ENCODE measurements at places on chromosomes 7 and 10.
A peak's percentile ranks its signal among the peaks of the same experiment; 100 is the strongest.

DNA sequence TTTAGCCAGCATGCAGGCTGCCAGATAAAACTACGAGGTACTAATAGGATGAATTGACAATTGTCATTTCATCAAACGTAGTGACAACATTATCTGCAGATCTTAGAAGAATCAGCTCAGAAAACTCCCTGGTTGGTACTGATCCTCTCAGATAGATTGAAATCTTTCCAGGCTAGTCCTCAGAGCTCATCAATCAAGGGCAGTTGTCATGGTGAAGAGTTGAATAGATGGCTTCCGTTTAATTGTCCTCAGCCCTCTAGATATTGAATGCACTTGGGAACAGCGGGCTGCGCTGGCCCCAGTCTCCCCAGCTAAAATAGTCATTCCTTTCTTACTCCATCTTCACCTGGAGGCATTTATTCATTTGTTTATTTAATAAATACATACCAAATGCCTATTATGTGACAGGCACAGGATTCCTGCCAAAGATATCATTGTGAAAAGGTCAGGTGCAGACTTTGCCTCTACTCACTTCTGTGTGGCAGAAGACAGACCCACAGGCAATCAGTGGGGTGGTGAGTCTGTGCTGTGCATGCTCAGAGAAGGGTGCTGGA is 1081.6 kb downstream of the TYW1 start:
- H3K4me1 ChIP-seq, result no peaks in the 10 kb centered on the region
- peaks cover 2% of the 10 kb centered on the region for H3K36me3 ChIP-seq
- H3K4me3 ChIP-seq, result no peak overlapping the region
- no peak for DNase-seq
- no peaks in the 10 kb centered on the region for H3K27me3 ChIP-seq

- peaks cover 9% of the 10 kb centered on the region for H3K4me1 ChIP-seq
- peak; percentile 15 for DNase-seq
- no peaks in the 10 kb centered on the region for H3K36me3 ChIP-seq
- H3K27ac ChIP-seq, result no peak overlapping the region
- H3K4me3 ChIP-seq, result peak overlapping the region; percentile 73
- H3K27me3 ChIP-seq, result peaks cover 5% of the 10 kb centered on the region
Measured at GRCh38 chr7:143003393-143004051, 23.4 kb downstream of the OR9A2 start.

GRCh38 chr10:74855027-74855426 is 28.6 kb downstream of the KAT6B start:
- peaks cover 28% of the 10 kb centered on the region for H3K36me3 ChIP-seq
- DNase-seq, result peak; percentile 13
- peaks cover 52% of the 10 kb centered on the region for H3K4me1 ChIP-seq
- peak overlapping the region; percentile 26 for H3K4me3 ChIP-seq

DNA sequence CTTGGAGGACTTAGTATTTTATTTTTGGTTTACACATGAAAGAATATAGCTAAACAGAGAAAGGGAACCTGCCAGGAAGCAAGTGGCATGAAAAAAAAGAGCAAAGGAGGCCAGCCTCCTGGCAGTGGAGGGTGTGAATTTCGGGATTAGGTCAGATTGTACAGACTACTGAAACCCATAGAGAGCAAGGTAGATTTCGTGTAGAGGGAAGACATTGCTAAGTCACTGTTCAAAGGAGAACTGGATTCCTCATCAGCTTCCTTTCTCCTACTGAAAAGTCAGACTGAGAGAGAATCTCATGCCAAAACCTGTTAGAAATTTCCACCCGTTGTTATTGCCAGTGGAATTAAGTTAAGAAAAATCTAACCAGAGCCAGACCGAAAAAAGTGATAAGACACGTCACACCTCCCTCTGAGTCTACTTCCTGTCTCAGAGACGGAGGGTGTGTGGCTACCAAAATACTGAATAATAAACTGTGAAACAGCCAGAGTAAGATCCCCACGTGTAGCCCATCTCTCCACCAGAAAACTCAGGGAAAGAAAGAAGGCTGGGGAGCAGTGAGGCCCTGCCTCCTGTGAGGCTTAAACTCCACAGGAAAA is 118.8 kb downstream of the SKIDA1 start:
- H3K27ac ChIP-seq, result peak overlapping the region; percentile 55
- H3K36me3 ChIP-seq, result no peaks in the 10 kb centered on the region
- peaks cover 11% of the 10 kb centered on the region for H3K4me1 ChIP-seq
- H3K4me3 ChIP-seq, result no peak overlapping the region
- DNase-seq, result no peak

GRCh38 chr7:98621573-98622482 is 4.7 kb downstream of the NPTX2 start:
- H3K4me1 ChIP-seq, result peaks cover 2% of the 10 kb centered on the region
- no peaks in the 10 kb centered on the region for H3K36me3 ChIP-seq
- no peak for DNase-seq
- no peak overlapping the region for H3K27ac ChIP-seq
- H3K4me3 ChIP-seq, result no peak overlapping the region
- H3K27me3 ChIP-seq, result peaks cover 37% of the 10 kb centered on the region

DNA sequence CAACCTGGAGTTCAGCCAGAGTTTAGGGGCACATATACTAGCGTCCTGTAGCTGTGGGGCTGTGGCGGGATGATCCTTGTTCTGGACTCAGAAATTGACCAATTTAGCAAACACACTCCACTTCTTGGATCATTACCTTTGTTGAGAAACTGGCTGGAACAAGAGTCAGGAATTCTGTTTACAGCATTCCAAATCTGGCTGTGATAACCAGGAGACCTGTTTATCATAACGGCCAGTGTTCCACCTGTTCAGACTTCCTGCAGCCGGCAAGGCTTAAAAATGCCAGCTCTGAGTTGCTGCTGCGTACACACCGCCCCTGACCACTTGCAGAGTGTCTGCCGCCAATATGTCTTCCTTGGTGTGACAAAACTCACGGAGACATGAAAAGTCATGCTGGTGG is 64.8 kb downstream of the ARMC3 start:
- DNase-seq, result no peak
- peaks cover 14% of the 10 kb centered on the region for H3K4me1 ChIP-seq
- no peak overlapping the region for H3K27ac ChIP-seq
- no peaks in the 10 kb centered on the region for H3K36me3 ChIP-seq

GRCh38 chr10:103653581-103654037 is 160.1 kb downstream of the NEURL1 start:
- no peak overlapping the region for H3K4me3 ChIP-seq
- no peaks in the 10 kb centered on the region for H3K27me3 ChIP-seq
- no peaks in the 10 kb centered on the region for H3K4me1 ChIP-seq
- H3K27ac ChIP-seq, result no peak overlapping the region

DNA sequence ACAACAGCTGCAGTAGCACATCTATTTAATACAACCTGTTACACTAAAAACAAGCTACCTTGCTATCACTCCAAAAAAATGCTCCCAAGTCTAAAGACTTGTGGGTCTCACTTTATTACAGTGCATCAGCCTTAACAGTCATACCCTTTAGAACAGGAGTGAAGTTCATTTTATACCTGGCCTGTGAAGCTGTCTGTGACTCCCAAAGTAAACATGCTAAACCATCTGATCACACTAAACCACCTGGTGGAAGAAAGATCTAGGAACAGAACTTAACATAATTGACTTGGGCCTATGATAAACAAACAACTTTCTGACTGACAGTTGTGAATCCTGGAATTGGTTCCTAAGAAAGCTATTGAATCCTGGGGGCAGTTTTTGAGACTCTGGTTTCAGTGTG is 80.9 kb upstream of the ATP6V0A4 start:
- no peak overlapping the region for H3K4me3 ChIP-seq
- H3K4me1 ChIP-seq, result peaks cover 19% of the 10 kb centered on the region
- no peak for DNase-seq

DNA sequence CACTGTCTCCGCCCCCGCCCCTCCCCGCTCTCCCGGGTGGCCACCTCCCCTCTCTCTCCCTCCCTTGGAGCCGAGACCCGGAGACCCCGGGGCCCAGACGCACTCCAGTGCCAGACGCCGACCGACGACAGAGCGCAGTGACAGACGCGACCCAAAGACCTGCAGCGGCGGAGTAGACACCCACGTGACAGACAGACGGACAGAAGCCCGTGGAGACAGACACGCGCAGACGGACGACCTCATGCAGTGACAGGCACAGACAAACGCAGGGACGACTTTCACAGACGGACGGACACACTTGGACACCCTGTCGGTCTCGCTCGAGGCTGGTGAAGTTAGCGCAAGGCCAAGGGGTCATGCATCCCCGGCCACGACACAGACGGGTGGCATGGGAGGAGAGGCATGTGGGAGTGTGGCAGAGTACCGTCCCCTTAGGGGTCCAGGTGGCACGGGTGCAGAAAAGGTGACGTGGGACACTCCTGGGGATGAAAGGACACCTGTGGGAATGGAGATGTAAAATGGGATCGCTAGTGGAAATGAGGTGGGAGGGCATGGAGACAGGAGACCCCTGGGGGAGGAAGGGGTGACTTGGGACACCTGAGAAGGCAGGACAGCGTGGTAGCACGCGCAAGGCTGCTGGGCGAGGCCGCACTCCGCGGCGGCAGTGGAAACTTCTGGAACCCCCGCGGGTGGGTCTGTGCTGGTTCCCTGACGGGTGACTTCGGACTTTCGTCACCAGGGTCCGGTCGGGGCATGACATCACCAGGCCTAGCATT is 456 bp upstream of the ACHE start:
- no peaks in the 10 kb centered on the region for H3K36me3 ChIP-seq
- peak overlapping the region; percentile 56 for H3K4me3 ChIP-seq
- H3K27me3 ChIP-seq, result peaks cover 58% of the 10 kb centered on the region
- DNase-seq, result no peak
- no peak overlapping the region for H3K27ac ChIP-seq

DNA sequence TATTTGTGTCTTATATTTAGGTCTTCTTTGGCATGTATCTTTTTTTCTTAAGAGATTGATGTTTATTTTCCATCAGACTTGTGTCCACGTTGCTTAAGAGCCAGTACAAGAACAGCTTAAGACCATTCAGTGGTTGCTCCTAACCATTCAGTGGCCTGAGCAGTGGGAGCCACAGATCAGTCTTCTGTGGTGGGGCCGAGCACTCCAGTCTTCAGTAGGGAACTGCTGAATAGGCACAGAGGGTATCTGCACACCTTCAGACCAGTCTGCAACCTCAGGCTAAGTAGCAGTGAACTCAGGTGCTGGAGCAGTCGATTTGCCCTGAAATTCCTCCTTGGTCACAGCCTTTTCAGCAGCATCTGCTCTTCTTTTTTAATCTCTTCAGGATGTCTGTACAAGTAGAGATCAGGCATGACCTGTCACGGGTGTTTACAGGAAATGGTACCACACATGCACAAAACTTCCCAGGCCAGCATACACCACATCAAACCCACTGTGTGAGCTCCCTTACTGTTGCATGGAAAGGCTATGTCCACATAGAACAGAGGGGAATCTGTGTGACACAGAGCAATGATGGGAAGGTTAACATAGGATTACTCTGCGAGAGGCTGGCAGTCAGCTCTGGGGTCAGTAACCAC is 51.5 kb downstream of the FAM107B start:
- no peak overlapping the region for H3K4me3 ChIP-seq
- no peaks in the 10 kb centered on the region for H3K36me3 ChIP-seq
- DNase-seq, result no peak
- H3K4me1 ChIP-seq, result peaks cover 33% of the 10 kb centered on the region
- no peaks in the 10 kb centered on the region for H3K27me3 ChIP-seq

- no peaks in the 10 kb centered on the region for H3K27me3 ChIP-seq
- H3K4me3 ChIP-seq, result no peak overlapping the region
- H3K27ac ChIP-seq, result no peak overlapping the region
- no peaks in the 10 kb centered on the region for H3K4me1 ChIP-seq
- no peaks in the 10 kb centered on the region for H3K36me3 ChIP-seq
- no peak for DNase-seq
Measured at GRCh38 chr10:127012071-127012768, 107.0 kb downstream of the DOCK1 start.

DNA sequence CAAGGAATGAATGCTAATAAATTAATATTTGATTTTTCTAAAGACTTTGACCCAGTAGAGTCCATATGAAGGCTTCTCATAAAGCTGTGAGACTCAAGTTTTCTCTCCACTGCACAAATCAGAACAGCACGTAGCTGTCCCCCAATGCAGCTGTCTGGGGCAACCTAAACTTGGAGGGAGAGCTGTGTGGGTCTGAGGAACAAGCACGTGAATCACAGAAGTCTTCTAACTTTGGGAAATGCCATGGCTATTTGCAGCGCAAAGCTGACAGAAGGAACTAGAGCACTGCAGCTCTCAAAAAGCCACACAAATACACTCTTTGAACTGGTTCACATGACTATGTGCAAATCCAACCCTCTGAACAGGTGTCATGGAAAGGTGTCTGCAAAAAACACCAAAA is 47.9 kb downstream of the COL1A2 start:
- H3K4me1 ChIP-seq, result no peaks in the 10 kb centered on the region
- no peak overlapping the region for H3K27ac ChIP-seq
- H3K36me3 ChIP-seq, result no peaks in the 10 kb centered on the region
- no peak overlapping the region for H3K4me3 ChIP-seq
- peaks cover 17% of the 10 kb centered on the region for H3K27me3 ChIP-seq

GRCh38 chr10:59019603-59020002 is 156.8 kb upstream of the PHYHIPL start:
- H3K27me3 ChIP-seq, result no peaks in the 10 kb centered on the region
- H3K27ac ChIP-seq, result no peak overlapping the region
- H3K4me3 ChIP-seq, result no peak overlapping the region
- H3K36me3 ChIP-seq, result no peaks in the 10 kb centered on the region
- no peak for DNase-seq

DNA sequence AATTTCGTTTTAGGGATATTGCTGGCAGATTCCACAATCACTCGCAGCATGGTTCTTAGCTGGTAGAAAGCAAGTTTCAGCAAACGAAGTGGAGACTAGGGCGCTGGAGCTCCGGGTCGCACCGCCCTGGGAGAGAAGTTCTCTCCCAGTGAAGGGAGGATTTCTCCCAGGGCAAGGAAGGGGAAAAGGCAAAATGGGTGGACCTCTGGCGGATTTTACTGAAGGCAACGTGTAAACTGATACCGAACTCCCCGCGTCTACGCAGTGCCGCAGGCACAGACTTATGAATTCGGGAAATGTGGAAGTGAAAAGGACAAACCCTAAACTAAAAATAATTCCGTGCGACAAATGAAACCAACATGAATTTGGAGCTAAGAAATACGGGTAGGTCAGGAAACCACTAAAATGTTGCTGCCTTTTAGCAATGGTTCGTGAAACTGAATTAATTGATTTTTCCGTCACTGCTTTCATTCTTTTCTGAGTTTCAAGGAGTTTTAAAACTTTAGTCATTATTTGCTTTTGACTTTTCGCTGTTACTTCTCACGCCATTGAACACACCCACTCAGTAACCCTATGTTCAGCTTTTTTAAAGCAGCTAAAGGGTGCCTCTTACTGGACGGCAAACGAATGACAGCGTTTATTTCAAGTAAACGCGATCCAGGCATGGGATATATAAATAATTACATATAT is at the start of gene MYOF:
MYOF (minus strand) TSS at position 190 of the 690 bp plus-strand sequence; CDS start at position 50, 140 bp downstream.
- H3K27me3 ChIP-seq, result peaks cover 17% of the 10 kb centered on the region
- H3K4me3 ChIP-seq, result peak within 1 kb of the TSS; percentile 89
- H3K27ac ChIP-seq, result peak within 1 kb of the TSS; percentile 91
- H3K4me1 ChIP-seq, result peaks cover 11% of the 10 kb centered on the region
- H3K36me3 ChIP-seq, result peaks cover 1% of the 10 kb centered on the region
- DNase-seq, result peak; percentile 41

- DNase-seq, result no peak
- H3K27me3 ChIP-seq, result no peaks in the 10 kb centered on the region
- peaks cover 19% of the 10 kb centered on the region for H3K4me1 ChIP-seq
- H3K4me3 ChIP-seq, result no peak overlapping the region
- no peak overlapping the region for H3K27ac ChIP-seq
Measured at GRCh38 chr10:73083221-73083620, 13.4 kb downstream of the P4HA1 start.

- no peaks in the 10 kb centered on the region for H3K36me3 ChIP-seq
- H3K27me3 ChIP-seq, result peaks cover 2% of the 10 kb centered on the region
- H3K27ac ChIP-seq, result no peak overlapping the region
Measured at GRCh38 chr7:17474724-17475344, 176.4 kb downstream of the AHR start.
